ENCODE measurements at places on chromosomes 4 and X.

- no peak for DNase-seq
Observed at GRCh38 chr4:176872461-176872860, 79.7 kb upstream of the VEGFC start.

- no peak for DNase-seq
Observed at GRCh38 chr4:22574424-22574823, 58.6 kb upstream of the ADGRA3 start.

- no peak for DNase-seq
Observed at GRCh38 chr4:120139392-120139791, 72.7 kb upstream of the MAD2L1 start.

DNA sequence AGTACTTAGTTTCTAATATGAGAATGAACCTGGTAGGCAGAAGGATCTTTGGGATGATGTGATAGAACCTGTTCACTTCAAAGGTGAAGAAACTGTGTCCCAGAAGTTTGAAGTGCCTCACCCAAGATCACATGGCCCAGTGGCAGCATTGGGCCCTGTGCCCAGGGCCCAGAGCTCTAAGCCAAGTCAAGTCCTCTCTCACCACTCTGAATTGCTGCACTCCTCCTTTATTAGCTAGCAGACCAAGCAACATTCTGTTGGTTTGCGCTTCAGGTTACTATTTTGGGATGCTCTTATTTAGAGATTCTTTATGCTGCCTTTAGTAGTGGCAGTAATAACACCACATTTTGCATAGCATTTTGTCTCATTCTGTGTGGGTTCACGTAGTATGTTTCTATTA, 82.7 kb downstream of the PARM1 start:
- no peak for DNase-seq

DNA sequence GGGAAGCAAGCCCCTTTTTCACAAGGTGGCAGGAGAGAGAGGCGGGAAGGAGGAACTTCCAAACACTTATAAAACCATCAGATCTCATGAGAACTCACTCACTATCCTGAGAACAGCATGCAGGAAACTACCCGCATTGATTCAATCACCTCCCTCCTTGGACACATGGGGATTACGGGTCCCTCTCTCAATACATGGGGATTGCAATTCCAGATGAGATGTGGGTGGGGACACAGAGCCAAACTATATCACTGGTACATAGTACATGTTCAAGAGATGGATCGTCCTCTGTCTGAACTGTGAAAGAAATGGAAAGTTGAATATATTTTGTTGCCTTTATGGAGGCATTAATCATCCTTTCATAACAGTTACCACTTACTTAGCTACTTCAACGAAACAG, 12.8 kb downstream of the EREG start:
- DNase-seq: no peak

GRCh38 chrX:23736030-23736429, 7.0 kb downstream of the ACOT9 start:
- DNase-seq: no peak

- DNase-seq: no peak
Observed at GRCh38 chr4:24988776-24989175, 42.0 kb downstream of the LGI2 start.

DNA sequence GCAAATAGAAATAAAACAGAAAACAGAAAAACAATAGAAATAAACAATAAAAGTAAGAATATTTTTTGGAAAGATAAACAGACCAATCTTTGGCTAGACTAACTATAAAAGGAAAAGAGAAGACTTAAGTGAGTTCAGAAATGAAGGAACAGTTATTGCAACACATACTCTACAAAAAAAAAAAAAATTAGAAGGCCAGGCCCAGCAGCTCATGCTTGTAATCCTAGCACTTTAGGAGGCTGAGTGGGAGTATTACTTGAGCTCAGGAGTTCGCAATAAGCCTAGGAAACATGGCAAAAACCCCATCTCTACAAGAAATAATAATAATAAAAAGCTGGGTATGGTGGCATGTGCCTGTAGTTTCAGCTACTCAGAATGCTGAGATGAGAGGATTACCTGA, 336.7 kb downstream of the DTHD1 start:
- no peak for DNase-seq
